ENCODE measurements at places on chromosomes 3 and 15. TPM values are rescaled to one million over a fixed set of nuclear protein-coding genes. Genes with fewer than 3 reads are reported as not detected.

TIMP4 gene
- 31.1 TPM for total RNA-seq

DNA sequence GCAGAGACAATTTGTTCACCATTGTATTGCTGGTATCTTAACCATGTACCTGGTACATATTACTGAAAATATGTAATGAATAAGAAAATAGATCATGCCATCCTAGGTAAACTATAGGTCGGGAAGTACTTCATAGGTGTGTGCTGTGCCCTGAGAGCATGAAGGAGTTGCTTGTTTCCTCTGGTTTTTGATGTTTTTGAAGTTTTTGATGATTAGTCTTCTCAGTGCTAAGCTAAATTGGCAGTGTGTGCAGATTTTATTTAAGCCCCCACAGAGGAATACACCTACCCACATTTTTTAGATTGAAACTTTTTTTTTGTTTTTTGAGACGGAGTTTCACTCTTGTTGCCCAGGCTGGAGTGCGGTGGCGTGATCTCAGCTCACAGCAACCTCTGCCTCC, 16.6 kb downstream of the HMG20A start:
- no peak overlapping the region for H3K4me3 ChIP-seq
- DNase-seq: no peak
- H3K36me3 ChIP-seq: no peaks in the 10 kb centered on the region

DNA sequence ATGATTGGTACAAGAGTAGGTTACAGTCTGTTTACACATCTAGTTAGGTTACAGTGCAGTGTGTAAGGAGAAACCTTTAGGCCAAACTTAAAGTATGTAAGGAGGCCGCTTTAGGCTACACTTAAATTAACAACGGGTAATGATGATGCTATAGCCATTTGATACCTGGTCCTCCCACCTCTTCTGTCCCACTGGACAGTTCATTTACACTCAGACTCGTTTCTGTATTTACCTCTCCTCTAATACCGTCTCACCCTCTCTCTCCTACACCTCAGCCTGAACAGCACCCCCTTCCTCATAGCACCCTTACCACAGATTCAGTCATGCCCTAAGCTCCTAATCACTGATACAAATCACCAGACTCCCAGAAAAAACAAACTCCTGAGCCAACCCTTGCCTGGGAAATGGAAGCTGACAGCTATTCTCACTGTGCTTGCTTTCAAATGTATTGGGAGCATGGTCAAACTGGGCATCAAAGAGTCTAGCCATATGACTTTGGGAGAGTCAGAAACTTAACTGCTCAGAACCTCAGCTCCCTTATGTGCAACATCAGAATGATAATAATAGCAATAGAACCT, 241.3 kb upstream of the SETMAR start:
- DNase-seq: no peak
- no peaks in the 10 kb centered on the region for H3K36me3 ChIP-seq
- H3K27me3 ChIP-seq: no peaks in the 10 kb centered on the region

DNA sequence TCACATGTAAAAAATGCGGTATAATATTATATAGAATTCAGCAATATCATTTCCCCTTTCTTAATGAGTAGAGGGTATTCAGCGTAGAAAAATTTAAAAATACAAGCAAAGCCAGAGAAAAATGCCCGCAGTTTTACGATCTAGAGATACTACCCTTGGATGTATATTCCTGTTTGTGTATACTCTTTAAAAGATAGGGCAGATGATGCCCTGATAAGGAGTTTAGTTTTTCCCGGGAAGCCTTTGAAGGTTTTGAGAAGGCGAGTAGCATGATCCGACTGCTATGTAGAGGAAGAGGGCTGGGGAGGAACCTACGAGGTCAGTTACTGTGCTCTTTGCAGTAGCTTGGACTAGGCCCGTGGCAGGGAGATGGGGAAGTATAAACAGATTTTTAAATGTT, 1.2 kb downstream of the YEATS2 start:
- no peak for DNase-seq
- H3K36me3 ChIP-seq: no peaks in the 10 kb centered on the region
- peak overlapping the region; percentile 93 for H3K4me3 ChIP-seq

AHSG gene
- not detected for total RNA-seq

- peaks cover 13% of the 10 kb centered on the region for H3K4me1 ChIP-seq
- H3K36me3 ChIP-seq: no peaks in the 10 kb centered on the region
- no peaks in the 10 kb centered on the region for H3K27me3 ChIP-seq
- DNase-seq: no peak
- peak overlapping the region; percentile 51 for H3K27ac ChIP-seq
- H3K4me3 ChIP-seq: no peak overlapping the region
Measured at GRCh38 chr3:157868946-157869345, 237.3 kb downstream of the SHOX2 start.

BCL2A1 gene
- 3.1 TPM for total RNA-seq

- H3K4me1 ChIP-seq: no peaks in the 10 kb centered on the region
- H3K27me3 ChIP-seq: no peaks in the 10 kb centered on the region
- no peak for DNase-seq
Measured at GRCh38 chr3:31361371-31362273, 171.1 kb upstream of the STT3B start.

GRCh38 chr15:57646087-57646486, 54.4 kb downstream of the MYZAP start:
- no peak overlapping the region for H3K4me3 ChIP-seq
- H3K4me1 ChIP-seq: peaks cover 39% of the 10 kb centered on the region
- H3K36me3 ChIP-seq: peaks cover 60% of the 10 kb centered on the region
- DNase-seq: no peak

DNA sequence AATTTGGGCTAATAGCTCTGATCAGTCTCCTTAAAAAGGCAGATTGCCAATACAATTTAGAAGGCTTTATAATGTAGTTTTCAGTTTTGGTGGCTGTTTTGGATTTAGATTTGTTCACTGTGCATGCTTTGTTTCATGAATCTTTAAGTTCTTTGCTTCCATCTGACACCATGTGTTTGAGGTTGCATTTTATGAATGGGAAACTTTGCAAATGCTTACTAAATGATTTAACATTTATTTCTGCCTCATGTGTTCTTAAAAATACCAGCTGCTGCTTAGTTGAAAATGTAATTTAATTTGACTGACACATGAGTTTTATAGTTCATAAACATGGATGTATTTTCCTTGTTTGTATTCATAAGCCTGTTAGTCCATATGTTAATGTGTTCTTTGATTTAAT, 78.6 kb downstream of the RNF13 start:
- H3K4me3 ChIP-seq: no peak overlapping the region
- no peaks in the 10 kb centered on the region for H3K27me3 ChIP-seq
- no peak overlapping the region for H3K27ac ChIP-seq
- no peak for DNase-seq
- peaks cover 35% of the 10 kb centered on the region for H3K4me1 ChIP-seq

ROPN1 gene
- not detected for total RNA-seq

GRCh38 chr3:132037581-132037980, 2.8 kb upstream of the CPNE4 start:
- no peaks in the 10 kb centered on the region for H3K4me1 ChIP-seq
- H3K27me3 ChIP-seq: peaks cover 18% of the 10 kb centered on the region
- no peak overlapping the region for H3K27ac ChIP-seq
- H3K36me3 ChIP-seq: no peaks in the 10 kb centered on the region

LRRC31 gene
- not detected for total RNA-seq

ARL13B gene
- 4.3 TPM for total RNA-seq

PXYLP1 gene
- 7.5 TPM for total RNA-seq

- DNase-seq: no peak
- no peaks in the 10 kb centered on the region for H3K27me3 ChIP-seq
- no peaks in the 10 kb centered on the region for H3K36me3 ChIP-seq
- H3K4me1 ChIP-seq: peaks cover under 1% of the 10 kb centered on the region
Measured at GRCh38 chr3:195752066-195752465, 31.3 kb downstream of the MUC20 start.

Data from right atrium auricular region (tissue), 2 donors.